ENCODE measurements at places on chromosomes 7 and 10.

- DNase-seq, result no peak
These were observed 679 bp upstream of the AFAP1L2 start for GRCh38 chr10:114405011-114405350.

- peak; percentile 23 for DNase-seq
These were observed 190.0 kb downstream of the PLXNA4 start for GRCh38 chr7:132386201-132386681.

GRCh38 chr7:27560706-27561235, 101.9 kb downstream of the HIBADH start:
- DNase-seq, result no peak

DNA sequence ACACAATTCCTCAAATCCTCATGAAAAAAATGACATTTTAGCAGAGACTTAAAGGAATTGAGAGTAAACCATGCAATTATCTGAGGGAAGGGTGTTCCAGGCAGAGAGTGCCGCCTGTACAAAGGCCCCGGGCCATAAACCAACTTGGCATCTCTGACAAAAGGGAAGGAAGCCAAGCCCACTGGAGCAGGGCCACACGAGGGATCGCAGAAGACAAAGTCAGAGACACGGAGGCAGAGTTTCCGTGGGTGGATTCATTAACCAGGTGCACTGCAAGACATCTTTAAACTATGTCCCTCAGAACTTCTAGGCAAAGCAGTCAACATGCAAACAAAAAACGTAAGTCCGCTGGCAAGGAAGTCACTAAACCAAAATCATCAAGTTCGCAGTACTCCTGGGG, 92.0 kb downstream of the SFMBT2 start:
- DNase-seq, result no peak

GRCh38 chr10:126417220-126417825, 29.0 kb upstream of the ADAM12 start:
- DNase-seq, result no peak

- DNase-seq, result no peak
These were observed 59.7 kb downstream of the MACC1 start for GRCh38 chr7:20157456-20157855.

- DNase-seq, result no peak
These were observed 4.8 kb upstream of the ADAP1 start for GRCh38 chr7:959271-959670.

GRCh38 chr10:132774902-132775863, 10.8 kb downstream of the NKX6-2 start:
- DNase-seq, result no peak

DNA sequence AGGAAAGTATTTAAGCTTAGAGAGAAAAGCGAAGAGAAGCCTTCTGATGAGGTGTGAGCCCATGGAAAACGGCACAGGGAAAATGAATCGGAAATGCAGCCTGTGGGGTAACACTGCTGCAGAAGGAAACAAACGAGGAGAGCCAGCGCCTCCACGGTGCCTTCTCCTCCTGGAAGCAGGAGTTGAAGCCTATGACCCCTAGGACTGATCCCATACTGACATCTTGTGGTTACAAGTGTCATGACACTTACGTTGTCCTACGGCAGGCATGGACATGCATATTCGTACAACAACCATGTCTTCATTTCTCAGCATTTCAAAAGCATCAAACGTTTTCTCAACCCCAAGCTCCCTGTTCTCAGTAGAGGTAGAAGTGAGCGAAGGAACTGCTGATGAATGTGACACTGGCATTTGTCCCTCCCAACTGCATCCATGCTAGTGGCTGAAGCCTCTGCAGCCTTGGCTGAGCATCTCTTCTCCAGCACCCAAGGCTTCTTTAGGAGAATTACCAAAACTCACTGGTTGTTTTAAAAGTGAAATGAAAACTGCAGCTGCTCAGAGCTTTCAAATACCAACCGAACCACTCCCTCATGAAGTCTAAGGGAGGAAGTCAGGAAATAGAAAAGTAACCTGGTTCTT, 160.2 kb downstream of the JAZF1 start:
- peak; percentile 77 for DNase-seq

- no peak for DNase-seq
These were observed 28.5 kb downstream of the EPC1 start for GRCh38 chr10:32318476-32318896.

DNA sequence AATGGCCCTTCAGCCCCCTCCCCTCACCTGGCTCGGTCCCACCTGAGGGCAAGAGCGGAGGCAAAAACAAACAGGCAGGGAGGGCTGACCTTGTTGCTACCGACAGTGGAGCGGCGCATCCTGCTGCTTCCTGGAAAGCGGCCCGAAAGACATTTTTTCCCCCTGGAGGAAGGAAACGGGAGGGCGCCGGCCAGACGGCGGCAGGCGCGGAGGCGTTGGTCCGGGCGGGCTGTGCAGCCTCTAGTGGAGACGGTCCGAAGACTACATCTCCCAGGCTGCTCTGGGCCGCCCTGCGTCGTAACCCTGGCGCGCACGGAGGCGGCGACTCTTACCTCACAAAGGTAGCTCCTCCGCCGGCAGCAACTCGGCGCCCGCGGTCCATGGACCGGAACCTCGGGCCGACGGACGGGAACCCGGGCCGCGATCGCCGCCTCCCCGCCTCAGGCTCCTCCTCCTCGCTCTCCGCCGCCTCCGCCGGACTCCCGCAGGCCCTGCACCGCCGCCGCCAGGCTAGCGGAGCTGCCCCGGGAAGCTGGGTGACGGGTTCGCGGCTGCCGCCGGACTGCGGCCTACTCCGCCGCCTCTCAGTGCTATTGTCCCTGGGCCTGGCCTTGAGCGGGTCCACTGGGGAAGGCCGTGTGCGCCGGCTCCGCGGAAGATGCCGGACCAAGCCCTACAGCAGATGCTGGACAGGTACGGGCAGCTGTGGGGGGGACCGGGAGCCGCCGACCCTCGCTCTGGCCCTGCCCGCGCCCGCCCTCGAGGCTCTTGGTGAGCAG, at the start of the genes CPEB3 and MARCHF5:
TSS of gene CPEB3 (minus strand) at position 242 of the 779 bp plus-strand sequence. CDS start 50,728 bp downstream, outside the sequence.
TSS of gene MARCHF5 (plus strand) at position 331 of the 779 bp plus-strand sequence. CDS start at position 659, 328 bp downstream.
- peak; percentile 96 for DNase-seq

DNA sequence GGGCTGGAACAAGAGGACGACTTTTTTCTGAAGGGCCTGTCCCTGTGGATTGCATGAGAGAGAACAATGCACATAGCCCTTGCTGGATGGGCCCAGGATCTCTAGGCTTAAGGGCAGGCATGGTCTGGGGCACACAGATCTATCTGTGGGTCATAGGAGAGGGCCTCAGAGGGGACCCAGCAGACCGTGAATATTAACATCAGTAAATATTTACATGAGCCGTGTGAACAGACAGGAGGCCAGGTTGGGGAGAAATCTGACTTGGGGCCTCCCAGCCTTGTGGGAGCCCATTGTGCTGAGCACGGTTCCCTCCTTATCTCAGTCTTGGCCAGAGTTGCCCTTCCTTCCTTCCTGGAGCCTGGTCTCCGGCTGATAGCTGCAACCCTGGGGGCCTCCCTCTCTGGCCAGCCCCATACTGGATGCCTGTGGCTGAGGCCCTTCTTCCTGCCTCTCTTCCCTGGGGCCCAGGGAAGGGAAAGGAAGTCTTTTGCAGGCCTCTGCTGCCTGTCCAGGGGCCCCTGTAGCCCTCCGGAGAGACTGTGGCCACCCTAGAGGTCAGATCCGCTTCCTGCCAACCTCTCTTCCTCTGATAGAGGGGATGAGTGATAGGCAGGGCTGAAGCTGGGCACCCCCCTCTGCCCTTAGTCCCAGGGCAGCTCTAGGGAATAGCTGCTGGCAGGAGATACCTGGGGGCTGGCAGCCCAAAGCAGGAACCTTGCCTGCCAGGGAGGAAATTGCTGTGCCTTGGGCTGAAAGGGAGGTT, 44.5 kb upstream of the TRIM8 start:
- DNase-seq, result no peak

DNA sequence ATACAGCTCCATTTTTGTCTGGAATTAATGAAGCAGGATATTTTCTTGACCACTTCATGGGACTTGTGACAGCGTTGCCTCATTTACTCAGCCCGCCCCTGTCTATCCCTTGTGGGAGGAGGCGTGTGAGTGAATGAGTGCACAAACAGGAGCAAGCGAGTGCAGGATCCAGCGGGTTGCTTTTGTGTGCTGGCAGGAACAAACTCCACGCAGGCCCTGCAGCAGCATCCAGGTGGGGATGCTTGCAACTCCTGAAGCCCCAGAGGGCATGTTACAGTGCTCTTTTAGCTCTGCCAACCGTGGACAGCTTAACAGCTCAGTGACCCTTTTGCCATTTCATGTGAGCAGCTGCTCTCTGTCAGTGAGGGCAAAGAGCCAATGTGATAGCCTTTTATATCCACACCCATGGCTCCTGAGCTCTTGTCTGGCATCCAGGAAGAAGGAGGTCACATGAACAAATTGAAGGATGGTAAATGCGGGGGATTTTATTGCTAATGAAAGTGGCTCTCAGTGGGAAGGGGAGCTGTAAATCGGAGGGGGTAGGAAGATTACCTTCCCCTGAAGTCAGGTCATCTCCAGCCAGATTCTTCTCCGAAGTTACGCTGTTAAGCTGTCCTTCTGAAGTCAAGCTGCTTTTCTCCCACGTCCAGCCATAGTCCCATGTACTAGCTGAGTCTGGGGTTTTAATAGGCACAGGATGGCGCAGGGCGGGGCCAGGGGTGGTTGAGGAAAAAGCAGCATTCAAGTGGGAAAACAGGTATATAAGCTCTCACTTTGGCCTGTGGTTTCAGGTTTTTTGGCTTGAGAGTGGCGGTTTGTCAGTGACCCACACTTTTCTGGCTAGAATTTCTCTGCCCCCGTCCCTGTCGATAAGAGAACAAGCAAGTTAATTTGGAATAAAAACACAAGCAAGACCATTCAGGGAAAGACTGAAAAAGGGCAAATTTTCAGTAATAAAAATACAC, 714.7 kb upstream of the MBL2 start:
- DNase-seq, result no peak

DNA sequence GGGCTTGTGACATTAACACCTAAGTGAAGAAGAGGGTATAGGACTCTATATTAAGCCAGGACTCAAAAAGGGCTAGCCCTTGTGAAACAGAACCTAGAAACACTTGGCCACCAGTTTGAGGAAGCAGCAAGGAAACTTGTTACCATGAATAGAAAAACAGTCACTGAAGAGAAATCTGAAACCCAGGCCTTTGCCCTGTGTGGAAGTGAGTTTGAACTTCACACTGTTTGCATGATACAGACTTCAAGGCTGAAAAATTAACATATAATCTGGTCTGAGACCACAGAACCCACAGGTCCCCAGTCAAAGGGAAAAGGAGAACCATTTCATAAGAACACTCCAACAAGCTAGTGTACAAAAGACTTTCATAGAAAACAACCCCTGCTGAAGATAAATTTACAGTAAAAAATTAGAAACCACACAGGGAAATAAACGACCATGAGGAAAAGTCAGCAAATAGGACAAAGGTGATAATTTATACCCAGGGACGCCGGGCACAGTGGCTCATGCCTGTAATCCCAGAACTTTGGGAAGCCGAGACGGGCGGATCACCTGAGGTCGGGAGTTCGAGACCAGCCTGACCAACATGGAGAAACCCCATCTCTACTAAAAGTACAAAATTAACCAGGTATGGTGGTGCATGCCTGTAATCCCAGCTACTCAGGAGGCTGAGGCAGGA, 76.1 kb downstream of the SKIDA1 start:
- DNase-seq, result no peak

GRCh38 chr7:157032128-157032527, 21.7 kb upstream of the MNX1 start:
- DNase-seq, result no peak

DNA sequence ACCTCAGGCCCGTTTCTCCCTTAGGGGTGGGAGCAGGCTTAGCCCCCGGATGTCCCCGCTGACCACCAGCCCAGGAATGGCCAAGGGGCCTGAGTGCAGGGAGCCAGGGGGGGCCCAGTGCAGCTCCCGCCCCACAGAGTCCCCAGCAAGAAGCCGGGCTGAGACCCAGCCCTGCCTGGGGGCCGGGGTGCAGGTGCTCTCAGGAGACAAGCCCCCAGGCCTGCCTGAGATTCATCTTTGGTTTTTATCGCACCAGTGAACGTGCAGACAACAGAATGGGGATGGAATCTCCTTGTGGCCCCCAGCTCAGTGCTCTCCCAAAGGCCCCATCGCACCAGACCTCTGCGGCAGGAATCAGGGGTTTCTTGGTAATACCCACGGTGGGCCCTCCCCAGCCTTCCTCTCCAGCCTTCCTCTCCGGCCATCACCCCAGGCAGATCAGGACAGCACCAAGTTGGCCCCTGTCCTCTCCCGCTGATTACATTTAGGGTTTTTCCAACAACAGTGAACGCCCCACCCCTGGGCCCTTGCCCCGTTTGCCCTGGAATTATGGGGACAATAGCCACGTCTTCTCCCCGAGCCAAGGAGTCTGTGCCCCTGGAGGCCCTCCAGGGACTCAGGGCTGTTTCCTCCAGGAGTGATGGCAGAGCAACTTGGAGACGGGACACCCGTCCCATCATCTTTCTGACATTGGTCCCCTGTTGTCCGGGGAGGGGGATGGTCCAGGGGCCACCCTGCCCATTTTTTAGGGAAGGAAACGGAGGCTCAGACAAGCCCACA, 22.4 kb downstream of the ADAP1 start:
- no peak for DNase-seq

DNA sequence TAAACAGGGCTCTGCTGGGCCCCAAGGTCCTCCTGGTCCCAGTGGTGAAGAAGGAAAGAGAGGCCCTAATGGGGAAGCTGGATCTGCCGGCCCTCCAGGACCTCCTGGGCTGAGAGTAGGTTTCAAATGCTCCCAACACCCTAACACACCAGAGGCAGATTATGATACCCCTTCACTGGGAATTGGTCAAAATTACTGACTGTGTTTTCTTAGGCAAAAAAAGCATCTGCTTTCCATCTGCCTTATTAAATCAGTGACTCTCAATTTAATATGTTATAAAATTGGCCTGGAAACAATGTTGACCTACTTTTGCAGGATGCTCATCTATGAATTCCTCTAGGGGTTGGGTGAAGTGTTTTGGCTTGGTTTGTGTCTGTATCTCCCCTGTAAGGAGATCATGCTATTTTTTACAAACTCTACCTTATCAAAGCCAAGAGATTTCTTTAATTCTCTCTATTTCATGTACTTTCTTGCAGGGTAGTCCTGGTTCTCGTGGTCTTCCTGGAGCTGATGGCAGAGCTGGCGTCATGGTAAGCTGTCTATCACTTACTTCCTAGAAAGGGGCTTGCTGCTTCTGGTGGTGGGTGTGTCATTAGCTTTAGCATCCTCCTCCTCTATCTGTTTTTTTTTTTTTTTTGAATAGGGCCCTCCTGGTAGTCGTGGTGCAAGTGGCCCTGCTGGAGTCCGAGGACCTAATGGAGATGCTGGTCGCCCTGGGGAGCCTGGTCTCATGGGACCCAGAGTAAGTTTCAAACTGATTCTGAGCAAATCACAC, 15.9 kb downstream of the COL1A2 start:
- no peak for DNase-seq

- DNase-seq, result no peak
These were observed at the start of gene WDR86 for GRCh38 chr7:151409667-151410404. Gene WDR86, minus strand, starts transcription at chr7:151410038. Its CDS starts 449 bp downstream, at chr7:151409589.

GRCh38 chr10:90856964-90857634, 740 bp downstream of the HTR7 start:
- no peak for DNase-seq

GRCh38 chr7:68936471-68937035, 661.7 kb upstream of the AUTS2 start:
- no peak for DNase-seq

DNA sequence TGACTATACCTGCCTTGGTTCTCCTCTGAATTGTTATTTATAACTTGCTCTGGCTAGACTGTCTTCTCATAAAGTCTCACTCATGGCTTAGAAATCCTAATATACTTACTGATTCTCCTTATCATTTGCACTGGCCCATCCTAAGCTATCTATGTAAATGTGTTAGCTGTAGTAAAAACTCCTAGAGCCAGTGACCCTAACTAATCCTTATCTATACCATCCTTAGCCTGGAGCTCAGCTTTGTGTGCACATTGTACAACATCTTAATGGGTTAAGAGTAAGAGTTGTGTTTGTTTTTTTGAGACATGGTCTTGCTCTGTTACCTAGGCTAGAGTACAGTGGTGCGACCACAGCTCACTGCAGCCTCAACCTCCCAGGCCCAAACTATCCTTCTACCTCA, 40.8 kb downstream of the LAMB4 start:
- no peak for DNase-seq

Data from AG08396 (cell line).